KBM-7 (cell line): ENCODE measurements at places on chromosomes 12 and 14.

DNA sequence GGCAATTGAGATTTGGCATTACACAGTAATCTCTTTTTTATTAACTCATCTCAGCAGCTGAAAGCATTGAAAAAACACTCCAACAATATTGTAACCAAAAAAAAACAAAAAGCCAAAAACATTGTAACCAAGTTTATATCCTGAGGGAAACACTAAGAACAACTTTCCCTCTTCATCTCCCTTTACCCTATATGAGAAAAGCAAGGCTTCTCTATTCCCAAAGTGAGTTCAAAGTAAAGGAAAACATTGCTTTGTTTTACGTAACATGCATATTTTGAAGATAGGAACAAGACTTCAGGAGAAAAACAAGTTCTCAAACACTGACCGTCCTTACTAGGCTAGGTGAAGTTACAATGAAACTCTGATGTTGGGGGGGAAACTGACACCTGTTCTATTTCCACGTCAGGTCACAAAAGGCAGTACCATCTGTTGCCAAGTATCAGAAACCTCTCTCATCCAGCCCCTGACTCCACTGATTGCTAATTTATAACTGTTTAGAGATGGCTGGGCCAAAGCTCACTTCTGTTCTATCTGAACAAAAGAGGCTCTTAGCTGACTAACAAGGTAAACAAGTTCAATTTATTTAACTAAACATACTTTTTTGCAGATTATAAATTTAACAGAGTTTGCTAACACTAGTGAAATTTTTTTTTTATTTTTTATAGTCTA lies 67.9 kb upstream of the PLXNC1 start:
- DNase-seq = no peak

- DNase-seq = no peak
These were observed 26.5 kb upstream of the OXA1L start for GRCh38 chr14:22740020-22740419.

DNA sequence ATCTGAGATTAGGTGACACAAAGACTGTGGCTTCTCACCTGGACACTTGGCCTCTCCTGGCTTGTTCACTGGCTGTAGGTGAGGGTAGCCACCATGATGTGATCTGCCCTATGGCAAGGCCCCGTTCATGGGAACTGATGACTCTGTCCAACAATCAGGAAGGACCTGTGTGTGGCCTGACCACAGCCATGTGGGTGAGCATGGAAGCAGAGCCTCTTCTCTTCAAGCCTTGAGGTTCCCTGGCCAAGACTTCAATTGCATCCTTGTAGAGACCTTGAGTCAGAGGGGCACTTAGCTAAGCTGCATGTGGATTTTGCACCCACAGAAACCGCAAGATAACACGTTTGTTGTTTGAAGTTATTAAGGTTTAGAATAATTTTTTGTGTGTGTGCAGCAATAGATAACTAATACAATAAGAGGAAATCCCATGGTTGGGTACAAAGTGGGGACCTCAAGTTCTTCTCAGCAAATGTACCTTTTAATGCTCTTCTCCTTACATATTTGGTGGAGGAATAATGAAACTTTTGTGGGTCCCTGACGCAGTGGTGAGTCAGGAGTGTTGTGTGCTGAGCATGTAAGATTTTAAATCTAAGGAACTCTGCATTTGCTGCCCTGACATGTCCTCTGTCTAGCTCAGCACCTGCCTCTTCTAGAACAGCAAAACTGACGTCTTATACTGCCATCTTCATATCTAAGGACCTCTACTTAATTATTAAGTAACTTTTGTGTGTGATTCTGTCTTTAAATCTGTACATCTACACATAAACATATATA lies 27.5 kb upstream of the PLEKHG7 start:
- no peak for DNase-seq

GRCh38 chr12:68912916-68913315 lies 20.1 kb downstream of the CPM start:
- no peak for DNase-seq

DNA sequence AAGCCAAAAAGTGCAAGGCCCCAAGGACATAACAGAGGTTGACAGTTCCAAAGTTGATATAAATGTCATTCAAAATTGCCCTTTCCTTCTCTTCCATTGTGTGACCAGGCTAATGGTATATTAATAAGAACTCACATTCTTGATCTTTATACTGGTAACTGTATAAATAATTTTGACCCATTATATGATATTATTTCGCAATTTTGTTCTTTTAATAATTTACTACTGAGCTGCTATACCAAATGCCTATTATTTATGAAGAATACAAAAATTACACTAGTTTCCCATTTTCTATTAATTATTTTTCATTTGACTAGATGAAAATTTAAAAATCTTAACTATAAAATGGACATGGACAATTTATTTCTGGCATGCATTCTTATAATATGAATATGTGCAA lies 370.2 kb downstream of the SOX5 start:
- DNase-seq = no peak
